Dermis lymphatic vessel endothelial cell (primary cell): ENCODE measurements at places on chromosomes 7 and 10. TPM values are rescaled to one million over a fixed set of nuclear protein-coding genes. Genes with fewer than 3 reads are reported as not detected.

The OR2A1 gene
- under 0.01 TPM in 1 of 2 replicates, not detected in the other for total RNA-seq

The FAM25C gene
- not detected in 2 replicates for total RNA-seq

The HOGA1 gene
- total RNA-seq: 0.26 and 0.43 TPM in 2 replicates

The C10orf53 gene
- total RNA-seq: not detected in 2 replicates

The MYH16 gene
- not detected in 2 replicates for total RNA-seq

The AZGP1 gene
- total RNA-seq: not detected in 2 replicates

The GDF2 gene
- total RNA-seq: not detected in 2 replicates

The CUZD1 gene
- total RNA-seq: 0.11 and 0.17 TPM in 2 replicates

The CPA2 gene
- not detected in 2 replicates for total RNA-seq

The PTPRZ1 gene
- total RNA-seq: not detected in 2 replicates

The GARIN1A gene
- 0.09 and 0.33 TPM in 2 replicates for total RNA-seq

The FKBP14 gene
- total RNA-seq: 9.4 and 10.6 TPM in 2 replicates

The CHAT gene
- not detected in 2 replicates for total RNA-seq

The KLF14 gene
- not detected in 2 replicates for total RNA-seq

The TRIM50 gene
- total RNA-seq: not detected in 2 replicates
